Epithelial cell of umbilical artery (primary cell): ENCODE measurements at places on chromosomes 2 and 18. TPM values are rescaled to one million over a fixed set of nuclear protein-coding genes. Genes with fewer than 3 reads are reported as not detected.

REG3A gene
- total RNA-seq = not detected in 2 replicates

GLI2 gene
- under 0.01 and 0.30 TPM in 2 replicates for total RNA-seq

KCNF1 gene
- 2.3 TPM in 1 of 2 replicates, not detected in the other for total RNA-seq

SH3BP4 gene
- total RNA-seq = 25.7 and 28.1 TPM in 2 replicates

RAB27B gene
- total RNA-seq = 0.32 and 0.46 TPM in 2 replicates

SERPINB10 gene
- total RNA-seq = 0.32 TPM in 1 of 2 replicates, not detected in the other
